Ecto neural progenitor cell (in vitro differentiated cells): ENCODE measurements at places on chromosomes 11 and 22.

- no peak for DNase-seq
Observed at GRCh38 chr22:17871726-17872458, 97.6 kb upstream of the BID start.

GRCh38 chr11:116610190-116610589 is 162.6 kb downstream of the BUD13 start:
- DNase-seq: peak; percentile 32

GRCh38 chr11:123430721-123431497 is 840 bp downstream of the GRAMD1B start:
- peak; percentile 78 for DNase-seq

DNA sequence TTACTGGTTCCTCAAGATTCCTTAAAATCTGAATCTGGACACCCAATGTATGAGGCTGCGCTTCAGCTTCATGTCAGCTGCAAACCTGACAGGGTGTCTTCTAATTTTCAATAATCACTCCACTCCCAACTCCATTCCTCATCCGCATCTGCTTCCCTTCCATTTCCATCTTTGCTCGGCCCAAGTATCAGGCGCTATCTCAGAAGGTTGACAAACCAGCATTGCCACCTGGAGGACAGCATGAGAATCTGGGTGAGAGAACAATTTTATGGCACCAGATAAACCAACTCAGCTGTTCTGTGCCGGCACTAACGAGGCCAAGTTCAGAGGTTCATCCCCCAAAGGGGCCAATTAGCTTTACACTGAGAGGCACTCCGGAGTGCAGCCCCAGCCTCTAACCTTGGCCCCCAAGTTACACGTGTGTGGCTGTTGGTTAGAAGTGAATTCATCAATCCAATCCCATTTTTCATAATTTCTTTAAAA is 79.1 kb upstream of the LMO2 start:
- DNase-seq: peak; percentile 50

- DNase-seq: no peak
Observed at GRCh38 chr11:59841514-59841913, 3.8 kb downstream of the CBLIF start.

DNA sequence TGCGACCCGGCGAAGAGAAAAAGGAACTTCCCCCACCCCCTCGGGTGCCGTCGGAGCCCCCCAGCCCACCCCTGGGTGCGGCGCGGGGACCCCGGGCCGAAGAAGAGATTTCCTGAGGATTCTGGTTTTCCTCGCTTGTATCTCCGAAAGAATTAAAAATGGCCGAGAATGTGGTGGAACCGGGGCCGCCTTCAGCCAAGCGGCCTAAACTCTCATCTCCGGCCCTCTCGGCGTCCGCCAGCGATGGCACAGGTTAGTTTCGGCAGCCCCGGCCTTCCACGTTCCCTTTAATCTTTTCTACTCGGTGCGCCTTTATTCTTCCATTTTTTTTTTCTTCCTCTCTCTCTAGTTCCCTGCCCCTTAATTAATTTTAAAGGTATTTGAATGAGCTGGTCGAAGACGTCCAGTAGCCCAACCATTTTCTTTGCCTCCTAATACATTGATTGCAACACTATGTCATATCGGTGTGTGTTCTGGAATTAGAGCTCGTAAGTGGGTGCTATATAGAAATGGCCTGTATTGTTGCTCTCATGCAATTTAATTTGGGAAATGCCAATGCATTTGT is 537 bp downstream of the EP300 start:
- peak; percentile 54 for DNase-seq

DNA sequence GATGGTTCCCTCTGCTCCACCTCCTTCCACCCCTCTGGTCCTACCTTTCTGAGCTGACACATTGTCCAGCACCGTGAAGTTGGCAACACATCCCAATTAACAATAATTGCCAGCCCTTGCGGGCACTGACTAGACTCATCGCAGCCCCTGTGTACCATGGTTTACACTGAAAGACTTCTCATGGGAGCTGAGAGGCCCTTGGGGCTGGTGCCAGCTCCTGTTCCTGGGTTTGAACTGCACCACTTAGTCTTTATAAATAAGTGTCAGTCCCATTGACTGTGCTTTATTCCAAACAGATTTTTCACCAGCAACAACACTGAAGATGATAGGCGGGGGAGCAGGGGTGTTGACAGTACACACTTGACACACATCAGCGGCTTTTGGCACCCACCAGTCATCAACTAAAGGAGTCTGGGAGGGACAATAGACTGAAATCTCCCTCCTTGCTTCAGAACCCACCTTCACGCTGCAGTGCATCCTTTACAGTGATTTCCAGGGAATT is 447.3 kb downstream of the NTM start:
- no peak for DNase-seq

- DNase-seq: no peak
Observed at GRCh38 chr11:10857459-10857708, 469 bp downstream of the ZBED5 start.

DNA sequence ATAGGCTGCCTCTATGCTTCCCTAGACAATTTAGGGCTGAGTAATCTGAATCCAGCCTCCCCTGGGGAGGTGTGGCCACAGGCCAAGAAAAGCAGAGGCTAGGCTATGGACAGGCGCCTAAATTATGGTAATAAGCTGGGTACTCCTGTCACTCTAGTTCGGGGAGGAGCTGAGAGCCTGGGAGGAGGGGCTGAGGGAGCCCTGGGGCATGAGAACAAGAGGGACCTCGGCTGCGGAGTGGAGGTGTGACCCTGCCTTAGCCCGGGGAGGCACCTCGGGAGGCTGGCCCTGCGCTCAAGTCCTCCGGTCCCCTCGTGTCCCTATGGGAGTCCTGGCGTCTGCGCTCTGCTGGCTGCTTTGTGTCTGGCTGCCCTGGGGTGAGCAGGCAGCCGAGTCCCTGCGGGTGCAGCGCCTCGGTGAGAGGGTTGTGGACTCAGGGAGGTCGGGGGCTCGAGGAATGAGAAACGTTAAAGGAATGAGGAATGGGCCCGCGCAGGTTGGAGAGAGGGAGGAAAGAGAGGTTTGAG is at the start of gene OTOG:
Gene OTOG (plus strand): TSS at position 209 of the 527 bp plus-strand sequence. CDS start 114 bp downstream, at position 323.
- peak; percentile 81 for DNase-seq

GRCh38 chr11:60764879-60765278 is 8.2 kb downstream of the MS4A15 start:
- no peak for DNase-seq

DNA sequence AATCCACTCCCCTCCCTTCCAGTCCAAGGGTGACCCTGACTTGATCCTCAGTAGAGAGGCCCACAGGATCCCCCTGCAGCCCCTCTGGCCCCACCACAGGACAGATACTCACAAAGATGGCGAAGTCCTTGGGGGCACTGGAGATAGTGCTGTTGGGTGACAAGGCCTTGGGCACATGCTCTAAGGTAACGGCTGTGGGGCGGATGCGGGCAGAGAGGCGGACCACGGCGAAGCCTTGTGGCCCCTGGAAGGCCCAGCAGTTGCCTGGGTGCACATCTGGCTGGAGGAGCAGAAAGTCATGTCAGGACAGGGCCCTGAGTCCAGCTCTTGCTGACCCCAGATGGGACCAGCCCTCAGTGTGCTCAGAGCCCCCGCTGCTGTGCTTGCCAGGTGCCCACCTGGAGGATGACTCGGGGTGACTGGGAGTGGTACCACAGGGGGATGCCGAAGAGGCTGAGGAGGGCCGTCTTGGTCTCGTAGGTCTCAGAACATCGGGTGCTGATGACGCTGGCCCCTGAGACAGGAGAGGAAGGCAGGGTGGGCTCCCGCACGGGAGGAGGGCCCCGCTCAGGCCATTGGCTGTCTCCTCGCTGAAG is 17.2 kb downstream of the SUN2 start:
- DNase-seq: no peak

DNA sequence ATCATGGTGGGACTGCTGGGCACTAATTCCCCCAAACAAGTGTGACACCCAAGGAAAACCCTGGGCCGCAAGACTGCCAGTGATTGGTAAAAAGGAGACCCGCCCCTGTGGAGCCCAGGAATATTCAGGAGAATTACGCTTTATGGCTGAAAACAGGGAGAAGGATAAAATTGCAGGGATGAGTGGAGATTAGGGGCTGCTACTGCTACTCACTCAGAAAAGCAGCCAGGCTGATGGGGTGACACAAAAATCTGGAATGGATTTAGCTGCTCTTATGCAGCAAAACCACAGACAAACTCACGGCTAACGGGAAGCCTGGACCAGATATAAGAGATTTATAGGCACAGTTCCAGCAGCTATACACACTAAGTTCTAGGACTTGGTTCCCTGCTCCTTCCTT is 4.4 kb upstream of the FBXO3 start:
- no peak for DNase-seq

GRCh38 chr22:20026996-20027601 is 6.2 kb downstream of the TANGO2 start:
- DNase-seq: no peak

- no peak for DNase-seq
Observed at GRCh38 chr11:10247011-10247410, 47.0 kb downstream of the SBF2 start.

DNA sequence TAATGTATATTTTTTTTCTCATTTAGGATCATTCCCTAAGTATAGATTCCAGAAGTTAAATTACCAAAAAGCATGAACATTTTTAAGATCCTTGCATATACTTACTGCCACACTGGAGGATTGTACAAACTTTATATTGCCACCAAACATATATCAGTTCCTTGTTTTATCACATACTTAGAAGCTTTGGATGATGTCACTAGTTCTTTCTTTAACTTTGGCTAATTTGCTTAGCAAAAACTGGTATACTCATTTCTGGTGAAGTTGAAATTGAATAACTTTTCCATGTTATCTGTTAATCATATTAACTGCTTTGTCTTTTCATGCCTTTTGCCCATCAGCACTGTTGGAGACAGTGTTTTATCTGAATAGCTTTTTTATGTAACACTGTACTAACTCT is 31.6 kb upstream of the PRDM10 start:
- no peak for DNase-seq

GRCh38 chr11:59102259-59102765 is 4.7 kb upstream of the FAM111B start:
- peak; percentile 80 for DNase-seq

- no peak for DNase-seq
Observed at GRCh38 chr11:131464461-131464860, 94.0 kb downstream of the NTM start.

DNA sequence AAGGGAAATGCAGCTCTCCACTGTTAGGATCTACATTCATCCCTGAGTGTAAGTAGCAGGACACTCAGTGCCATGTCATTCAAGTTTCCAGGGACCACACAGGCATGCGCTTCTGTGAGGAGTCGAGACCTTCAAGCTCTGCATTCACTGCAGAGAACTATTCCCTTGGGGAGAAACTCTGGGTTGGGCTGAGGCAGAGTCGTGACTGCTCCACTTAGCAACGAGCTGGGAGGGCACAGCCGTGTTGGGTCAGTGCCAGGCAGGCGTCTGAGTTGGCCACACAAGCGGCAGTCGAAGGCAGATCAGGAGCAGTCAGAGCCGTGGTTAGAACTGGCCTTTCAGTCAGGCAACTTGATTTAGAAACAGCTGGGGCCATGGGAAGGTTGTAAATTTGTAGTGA is 14.7 kb downstream of the MPEG1 start:
- no peak for DNase-seq

DNA sequence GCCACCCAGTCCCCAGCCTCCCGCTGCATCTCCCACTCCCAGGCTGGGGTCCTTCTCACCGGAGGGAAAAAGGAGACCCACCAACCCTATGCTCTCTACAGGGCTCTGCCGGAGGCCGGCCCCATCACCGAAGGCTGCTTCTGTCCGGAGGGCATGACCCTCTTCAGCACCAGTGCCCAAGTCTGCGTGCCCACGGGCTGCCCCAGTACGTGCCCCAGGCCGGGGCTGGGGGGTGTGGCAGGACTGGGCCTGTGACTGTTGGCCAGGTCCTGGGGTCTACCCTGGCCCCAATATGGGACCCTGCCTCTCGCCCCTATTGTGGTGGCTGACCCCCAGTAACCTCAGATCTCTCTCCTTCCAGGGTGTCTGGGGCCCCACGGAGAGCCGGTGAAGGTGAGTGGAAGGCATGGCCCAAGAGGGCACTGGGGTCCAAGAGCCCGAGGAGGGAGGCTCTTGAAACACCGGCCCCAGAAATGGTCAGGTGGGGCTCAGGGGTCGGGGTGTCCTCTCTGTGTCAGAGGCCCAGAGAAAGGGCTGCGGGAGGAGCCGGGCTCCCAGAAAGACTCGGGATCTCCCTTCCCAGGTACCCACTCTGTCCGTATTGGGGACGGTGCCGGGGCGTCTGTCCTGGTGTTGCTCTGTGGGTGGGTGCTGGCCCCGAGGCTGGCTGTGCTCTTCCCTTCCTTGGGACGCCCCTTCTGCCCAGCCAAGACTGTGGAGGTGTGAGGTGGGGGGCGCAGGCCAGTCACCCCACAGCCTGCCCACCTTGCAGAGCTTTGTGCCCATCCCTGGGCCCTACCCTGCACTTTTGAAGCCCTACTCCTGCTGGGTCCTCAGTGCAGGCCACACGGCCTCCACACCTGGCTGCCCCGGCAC is 26.1 kb upstream of the MUC5B start:
- peak; percentile 42 for DNase-seq

DNA sequence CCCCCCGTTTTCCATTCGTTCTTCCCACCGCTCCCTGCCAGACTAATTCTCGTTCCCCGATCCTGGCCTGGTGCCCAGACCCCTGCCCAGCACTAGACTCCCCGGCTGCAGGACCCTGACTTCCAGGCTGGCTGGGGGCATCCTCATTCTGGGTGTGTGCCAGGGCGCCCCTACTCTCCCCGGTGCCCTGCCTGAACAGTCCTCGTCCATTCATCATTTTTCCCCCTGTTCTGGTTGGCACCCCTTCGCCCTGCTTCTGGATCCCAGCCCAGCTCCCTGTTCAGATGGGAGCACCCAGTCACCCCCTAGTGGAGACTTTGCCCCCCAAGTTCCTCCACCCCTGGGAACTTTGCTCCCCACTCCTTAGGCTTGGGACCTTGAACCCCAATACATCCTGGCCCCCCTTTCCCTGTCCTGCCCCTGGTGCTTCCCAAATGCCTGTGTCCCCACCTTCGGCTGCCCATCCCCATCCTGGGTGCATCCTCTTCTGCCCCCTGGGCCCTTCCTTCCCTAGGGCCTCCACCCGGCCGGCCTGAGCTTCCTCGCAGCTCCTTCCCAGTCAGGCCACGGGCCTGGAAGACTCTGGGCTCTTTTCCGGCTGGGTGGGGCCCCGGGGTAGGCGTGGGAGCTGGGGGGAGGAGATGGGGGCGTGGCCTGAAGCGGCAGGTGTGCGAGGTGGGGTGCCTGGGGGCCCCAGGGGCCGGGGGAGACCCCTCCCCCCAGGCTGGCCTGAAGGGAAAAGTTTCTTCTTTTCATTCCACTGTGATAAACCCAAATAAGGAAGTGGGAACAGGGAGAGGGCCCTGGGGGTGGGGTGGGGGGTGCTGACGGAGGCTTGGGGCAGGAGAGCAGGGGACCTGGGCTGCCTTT is 908 bp downstream of the PLCB3 start:
- DNase-seq: no peak

GRCh38 chr11:12453243-12453642 is 75.9 kb downstream of the PARVA start:
- peak; percentile 27 for DNase-seq

DNA sequence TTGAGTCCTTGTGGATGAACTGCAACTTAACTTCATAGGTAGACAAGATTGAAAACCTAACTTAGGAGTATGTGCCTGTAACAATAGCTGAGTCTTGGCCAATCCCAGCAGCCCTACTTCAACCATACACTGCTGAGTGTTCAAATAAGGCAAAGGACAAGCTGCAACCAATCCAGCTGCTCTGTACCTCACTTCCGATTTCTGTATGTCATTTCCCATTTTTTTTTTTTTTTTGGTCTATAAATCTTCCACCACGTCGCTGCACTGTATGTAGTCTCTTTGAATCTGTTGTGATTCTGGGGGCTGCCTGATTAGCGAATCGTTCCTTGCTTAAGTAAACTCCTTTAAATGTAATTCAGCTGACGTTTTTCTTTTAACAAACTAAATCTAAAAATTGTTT is 35.4 kb upstream of the FLI1 start:
- DNase-seq: no peak
